Fibroblast of skin of left biceps (primary cell): ENCODE measurements at places on chromosomes 4 and X.
A peak's percentile ranks its signal among the peaks of the same experiment; 100 is the strongest.

- DNase-seq: no peak
These were observed 130.6 kb upstream of the FAT4 start for GRCh38 chr4:125184116-125184515.

DNA sequence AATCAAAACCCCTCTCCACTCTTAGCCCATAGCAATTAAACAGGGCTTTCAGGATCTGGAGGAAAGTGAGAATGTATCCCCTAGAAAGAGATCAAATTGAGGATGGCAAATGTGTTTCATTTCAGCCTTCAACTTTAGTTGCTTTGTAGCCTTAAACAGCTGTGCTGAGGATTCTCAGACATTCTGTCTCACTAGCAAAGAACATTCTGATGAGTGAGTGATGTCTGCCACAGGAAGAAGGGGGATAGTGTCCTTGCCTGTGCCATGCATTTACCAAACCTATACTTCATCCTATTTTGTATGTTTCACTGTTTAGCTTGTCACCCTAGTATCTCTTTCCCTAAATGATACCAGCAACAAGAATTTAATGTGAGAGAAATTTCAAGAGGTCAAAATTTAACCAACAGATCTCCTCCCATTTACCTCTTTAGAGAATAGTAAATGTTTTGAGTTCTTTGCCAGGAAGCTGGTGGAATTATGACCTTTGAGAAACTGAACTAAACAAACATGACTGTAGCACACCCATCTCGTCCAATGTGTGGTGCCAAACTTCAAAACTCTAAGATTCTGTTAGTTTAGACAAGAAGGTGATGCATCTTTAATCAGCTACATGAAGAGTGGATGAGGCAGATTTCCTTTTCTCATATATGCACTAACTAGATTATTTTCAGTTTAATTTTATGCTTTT, 165.6 kb downstream of the PALLD start:
- DNase-seq: no peak

- peak; percentile 88 for DNase-seq
These were observed 192.2 kb downstream of the APBB2 start for GRCh38 chr4:41022116-41022515.

DNA sequence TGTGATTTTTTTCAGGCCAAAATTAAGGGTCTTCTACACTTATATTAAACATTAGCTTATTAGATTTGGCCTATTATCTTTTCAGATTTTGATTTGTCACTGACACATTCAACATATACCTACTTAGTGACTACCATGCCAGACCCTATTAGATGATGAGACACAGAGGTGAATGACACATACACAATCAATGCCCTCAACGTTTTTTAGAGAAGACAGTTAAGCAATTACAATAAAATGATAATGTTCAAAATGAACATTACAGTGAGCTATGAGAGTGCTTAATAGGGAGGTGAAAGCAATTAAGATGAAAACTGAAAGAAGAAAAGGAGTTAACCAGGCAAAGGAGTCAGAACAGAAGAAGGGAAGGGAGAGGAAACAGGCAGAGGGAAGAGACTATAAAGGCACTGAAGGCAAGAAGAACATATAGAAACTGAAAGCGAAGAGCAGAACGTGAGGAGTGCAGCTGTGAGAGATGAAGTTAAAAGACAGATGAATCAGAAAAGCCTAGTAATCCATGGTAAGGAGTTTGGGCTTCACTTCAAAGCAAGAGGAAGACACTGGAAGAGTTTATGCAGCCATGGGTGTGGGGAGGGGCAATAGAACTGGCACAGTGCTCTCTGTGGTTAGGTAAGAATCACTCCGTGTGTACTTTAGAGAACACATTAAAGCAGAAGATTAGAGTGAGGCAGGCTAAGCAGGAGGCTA, 119.0 kb downstream of the REELD1 start:
- peak; percentile 34 for DNase-seq

DNA sequence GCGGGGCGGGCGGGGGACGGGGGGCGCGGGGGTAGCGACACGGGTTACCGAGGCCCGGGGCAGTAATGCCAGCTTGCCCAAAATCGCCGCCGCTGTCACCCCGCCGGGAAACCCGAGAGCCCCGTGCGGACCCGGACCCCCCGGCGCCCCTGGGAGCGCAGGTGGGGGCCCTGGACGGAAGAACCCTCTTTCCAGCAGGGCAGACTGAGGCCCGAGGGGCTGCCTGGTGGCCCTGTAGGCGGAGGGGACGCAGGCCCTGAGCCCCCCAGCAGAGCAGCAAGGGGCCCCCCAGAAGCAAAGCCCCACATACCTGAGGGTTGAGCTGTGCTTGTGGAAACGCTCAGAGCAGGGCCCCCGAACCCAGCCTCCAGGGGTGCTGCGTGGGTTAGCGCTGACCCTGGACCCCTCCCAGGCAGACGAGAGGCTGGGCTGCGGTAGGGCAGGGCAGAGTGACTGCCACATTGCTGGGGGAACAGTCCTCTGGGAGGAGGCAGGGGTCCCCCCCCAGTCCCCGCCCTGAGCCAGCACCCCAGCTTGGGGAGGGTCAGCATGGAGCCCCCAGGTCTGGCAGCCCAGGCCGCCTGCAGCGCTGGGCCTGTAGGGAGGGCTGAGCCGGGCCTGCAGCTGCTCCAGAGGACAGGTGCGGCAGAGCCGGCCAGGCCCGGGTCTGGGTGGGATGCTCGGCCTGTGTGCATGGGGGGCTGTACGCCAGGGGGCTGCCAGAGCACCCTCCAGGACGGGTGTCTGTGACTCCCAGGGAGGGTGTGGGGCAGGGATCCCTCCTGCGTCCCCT, 646 bp downstream of the DOK7 start:
- DNase-seq: no peak

GRCh38 chrX:53813670-53814440, 127.3 kb upstream of the HUWE1 start:
- no peak for DNase-seq

DNA sequence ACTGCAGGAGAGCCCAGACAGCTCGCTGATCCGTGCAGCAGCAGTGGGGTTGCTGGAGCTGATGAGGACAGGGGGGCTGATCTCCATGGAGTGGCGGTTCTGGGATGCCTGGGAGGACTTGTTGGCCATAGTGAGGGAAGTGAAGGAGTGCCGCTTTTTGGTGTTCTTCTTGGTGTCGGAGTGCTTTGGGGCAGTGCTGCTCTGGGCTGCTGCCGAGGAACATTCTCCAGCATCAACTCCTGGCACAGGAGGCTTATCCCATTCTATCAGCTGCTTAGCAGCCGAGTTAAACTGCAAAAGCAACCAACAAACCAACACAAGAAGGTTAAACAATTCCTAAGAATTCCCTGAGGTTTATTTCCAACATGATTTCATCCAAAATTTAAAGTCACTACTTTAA, 126.3 kb upstream of the CBR4 start:
- no peak for DNase-seq

- no peak for DNase-seq
These were observed 1601.9 kb upstream of the ADGRL3 start for GRCh38 chr4:59598330-59598618.

DNA sequence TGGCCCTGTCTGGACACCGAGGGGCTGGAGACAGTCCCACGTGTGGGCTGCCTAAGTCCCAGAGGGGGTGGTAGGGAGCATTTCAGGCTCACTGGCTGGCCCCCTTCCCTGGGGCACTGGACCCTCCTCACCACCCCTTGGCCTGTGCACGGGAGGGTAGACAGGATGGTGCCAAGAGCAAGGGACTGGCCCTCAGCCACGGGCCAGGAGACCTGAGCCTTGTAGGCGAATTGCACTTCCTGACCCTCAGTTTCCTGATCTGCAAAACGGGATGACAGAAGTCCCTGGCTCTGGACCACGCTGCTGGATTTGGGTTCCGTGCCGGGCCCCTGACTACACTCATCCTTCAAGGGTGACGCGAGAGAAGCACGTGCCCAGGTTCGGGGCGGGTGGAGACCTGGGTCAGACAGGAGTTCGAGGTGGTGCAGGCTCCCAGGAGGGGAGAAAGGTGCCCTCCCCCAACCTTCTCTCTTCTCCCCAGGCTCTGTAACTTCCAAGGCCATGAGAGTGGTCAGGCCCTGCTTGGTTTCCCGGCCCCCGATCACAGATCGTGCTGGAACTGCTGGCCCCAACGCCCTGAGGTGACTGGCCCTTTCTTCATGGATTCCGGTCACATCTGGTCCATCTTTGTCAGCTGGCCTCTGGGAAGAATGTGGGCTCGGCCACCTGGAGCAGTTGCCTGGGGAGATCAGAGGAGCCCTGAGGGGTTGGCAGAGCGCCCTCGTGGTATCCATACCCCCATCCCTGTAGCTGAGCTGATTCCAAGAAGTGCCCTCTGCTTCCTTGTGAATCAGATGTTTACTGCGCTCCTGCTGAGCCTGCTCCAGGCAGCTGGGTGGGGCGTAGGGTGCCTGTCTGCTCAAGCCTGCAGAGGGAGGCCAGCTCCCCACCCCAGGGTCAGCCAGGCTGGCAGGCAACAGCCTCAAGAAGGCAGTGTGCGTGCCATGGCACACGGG, 3.3 kb downstream of the SH3BP2 start:
- no peak for DNase-seq

DNA sequence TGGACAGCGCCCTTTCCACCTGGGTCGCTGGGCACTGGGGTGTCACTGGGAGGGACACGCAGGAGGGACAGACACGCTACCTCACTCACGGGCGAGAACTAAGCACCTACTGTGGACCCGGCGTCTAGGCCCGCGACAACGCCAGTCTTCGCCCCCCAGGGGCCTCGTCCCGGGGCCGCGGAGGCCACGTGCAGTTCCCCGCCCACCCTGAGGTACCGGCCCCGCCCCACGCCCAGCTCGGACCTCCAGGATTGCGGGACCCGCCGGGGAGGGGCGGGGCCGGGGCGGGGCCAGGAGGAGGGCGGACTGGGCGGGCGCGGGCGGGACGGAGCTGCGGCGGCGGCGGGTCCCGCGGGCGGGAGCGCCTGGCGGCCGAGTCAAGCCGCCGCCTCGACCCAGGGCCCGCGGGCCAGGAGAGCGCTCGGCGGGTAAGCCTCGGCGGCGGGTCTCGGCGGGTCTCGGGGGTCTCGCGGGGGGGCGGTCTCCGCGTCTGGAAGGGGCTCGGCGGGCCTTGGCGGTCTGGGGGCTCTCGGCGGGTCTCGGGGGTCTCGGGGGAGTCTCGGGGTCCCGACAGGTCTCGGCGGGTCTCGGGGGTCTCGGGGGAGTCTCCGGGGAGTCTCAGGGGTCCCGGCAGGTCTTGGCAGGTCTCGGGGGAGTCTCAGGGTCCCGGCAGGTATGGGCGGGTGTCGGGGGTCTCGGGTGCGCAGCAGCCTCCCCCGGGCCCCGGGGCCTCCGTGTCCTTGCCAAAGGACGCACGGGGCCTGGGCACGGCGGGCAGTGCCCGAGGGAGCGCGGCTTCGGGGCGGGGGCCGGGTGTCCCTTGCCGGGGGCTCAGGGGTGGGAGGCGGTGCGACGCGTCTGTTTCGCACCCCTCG, at the start of gene SH3BP2:
SH3BP2 (plus strand) TSS at position 375 of the 875 bp plus-strand sequence. CDS start 27,533 bp downstream, outside the sequence.
- DNase-seq: peak; percentile 21

DNA sequence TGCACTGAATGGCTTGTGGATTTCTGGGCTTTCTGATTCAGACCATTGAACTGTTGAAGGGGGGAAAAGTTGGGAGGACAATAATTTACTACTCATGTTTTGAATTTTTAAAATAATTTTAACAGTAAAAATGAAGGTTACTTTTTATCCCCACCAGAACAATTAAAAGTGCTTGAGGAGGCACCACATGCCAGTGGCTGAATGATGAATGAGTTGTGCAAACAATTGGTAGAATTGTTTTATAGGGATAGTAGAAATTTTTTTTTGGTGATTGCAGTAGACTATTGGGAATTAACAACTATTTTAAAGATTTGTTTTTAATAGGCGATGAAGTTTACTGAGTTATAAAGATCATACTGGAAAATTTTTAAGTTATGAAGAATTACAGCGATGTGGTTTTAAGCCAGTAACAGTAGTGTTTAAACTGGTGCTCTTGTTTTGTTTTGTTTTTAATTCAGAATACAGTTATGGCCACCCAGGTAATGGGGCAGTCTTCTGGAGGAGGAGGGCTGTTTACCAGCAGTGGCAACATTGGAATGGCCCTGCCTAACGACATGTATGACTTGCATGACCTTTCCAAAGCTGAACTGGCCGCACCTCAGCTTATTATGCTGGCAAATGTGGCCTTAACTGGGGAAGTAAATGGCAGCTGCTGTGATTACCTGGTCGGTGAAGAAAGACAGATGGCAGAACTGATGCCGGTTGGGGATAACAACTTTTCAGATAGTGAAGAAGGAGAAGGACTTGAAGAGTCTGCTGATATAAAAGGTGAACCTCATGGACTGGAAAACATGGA, 2.7 kb downstream of the REST start:
- DNase-seq: no peak

GRCh38 chr4:181503687-181504390, 739.4 kb upstream of the TENM3 start:
- no peak for DNase-seq

GRCh38 chrX:154378059-154378798, 866 bp upstream of the EMD start:
- DNase-seq: no peak

GRCh38 chr4:113094331-113094730, 44.9 kb downstream of the ANK2 start:
- DNase-seq: no peak

- DNase-seq: no peak
These were observed 61.6 kb downstream of the CHST7 start for GRCh38 chrX:46635186-46635585.

DNA sequence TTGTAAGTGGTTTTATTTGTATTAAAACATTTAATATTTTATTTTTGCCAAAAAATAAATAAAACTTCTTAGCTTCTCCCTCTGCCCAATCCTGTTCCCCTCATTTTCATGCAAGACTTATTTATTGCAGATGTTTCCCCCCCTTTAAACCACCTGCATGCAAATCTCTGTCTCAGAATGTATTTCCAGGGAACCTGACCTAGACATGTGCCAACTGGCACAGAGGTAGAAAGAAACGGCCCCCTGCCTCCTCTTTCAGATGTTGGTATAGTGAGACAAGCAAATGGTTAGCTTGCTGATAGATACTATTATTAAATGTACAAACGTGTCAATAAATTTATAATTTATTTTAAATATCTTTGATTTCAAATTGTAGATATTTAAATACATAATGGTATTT, 47.1 kb downstream of the KLF3 start:
- no peak for DNase-seq

GRCh38 chr4:24890561-24891126, 22.2 kb downstream of the CCDC149 start:
- no peak for DNase-seq

GRCh38 chr4:124711471-124712371, 811 bp downstream of the ANKRD50 start:
- peak; percentile 32 for DNase-seq

DNA sequence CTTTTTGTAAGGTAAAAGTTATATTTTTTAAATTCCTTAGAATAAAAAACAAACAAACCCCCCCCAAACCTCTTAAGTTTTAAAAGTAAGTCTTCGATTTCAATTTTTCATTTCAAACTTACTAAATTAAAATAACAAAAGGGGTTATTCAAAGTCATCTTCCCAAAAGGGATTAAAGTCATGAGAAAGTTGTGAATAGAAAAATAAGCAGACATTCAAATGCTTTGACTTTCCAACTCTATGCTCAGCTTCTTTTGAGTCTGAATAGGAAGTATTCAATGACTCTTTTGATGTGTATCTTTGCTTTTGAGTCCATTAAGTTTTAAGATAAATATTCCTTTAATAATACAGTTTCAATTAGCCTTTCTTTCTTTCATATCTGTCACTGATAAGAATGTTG, 138.3 kb downstream of the GRIA2 start:
- DNase-seq: no peak
